ENCODE measurements at places on chromosomes 11 and 22.

DNA sequence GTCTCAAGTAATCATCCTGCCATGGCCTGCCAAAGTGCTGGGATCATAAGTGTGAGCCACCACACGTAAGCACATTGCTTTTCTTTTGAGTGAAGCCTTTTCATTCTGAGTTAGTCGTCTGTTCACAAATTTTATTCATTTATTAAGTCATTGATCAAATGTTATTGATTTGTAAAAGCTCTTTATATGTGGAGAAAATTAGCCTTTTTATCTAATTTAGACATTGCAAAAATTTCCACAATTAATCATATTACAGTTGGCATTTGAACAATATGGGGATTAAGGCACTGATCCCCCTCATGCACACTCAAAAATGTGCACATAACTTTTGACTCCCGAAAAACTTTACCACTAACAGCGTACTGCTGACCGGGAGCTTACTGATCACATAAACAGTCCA is 7.5 kb upstream of the EMID1 start:
- no peak for DNase-seq

DNA sequence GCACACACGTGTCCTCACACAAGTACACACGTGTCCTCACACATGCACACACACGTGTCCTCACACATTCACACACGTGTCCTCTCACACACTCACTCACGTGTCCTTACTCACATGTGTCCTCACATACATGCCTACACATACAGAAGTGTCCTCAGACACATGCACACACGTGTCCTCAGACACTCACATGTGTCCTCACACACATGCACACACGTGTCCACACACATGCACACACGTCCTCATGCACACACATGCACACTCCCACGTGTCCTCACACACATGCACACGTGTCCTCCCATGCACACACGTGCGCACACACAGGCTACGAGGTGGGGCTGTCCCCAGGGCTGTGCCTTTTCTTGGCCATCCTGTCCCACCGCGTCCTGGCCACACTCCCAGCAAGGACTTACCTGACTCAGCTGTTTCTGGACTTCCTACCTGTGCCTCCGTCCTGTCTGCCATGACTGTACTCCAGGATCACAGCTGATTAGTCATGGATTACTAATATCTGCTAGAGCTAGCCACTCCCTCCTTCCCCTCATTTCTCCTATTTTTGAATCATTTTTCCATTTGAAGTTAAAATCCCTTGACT is 990.2 kb downstream of the BRD1 start:
- DNase-seq, result no peak

DNA sequence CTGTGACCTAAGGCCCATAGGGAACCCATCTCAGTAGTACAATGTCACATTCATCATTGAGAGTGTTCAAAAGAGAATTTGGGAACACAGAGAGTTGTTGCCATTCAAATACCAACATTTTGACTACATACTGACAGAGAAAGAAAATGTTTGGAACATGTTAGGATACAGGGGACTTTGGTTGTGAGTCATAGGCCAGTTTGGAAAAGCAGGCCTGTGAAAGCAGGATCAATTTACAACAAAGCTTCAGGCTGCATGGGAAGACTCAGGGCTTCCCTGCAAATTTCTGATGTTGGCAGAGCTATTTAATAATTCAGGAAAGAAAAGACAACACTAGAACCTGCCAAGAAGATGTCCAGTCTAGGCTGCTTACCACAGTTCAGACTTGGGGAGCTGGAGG is 374 bp downstream of the NLRP10 start:
- no peak for DNase-seq

GRCh38 chr22:20472629-20473442 is 22.8 kb downstream of the KLHL22 start:
- no peak for DNase-seq

Measured in GF-D8 (cell line).